SHP77 (cell line): ENCODE measurements at places on chromosomes 6 and 20.

- DNase-seq, result no peak
Observed at GRCh38 chr6:71011871-71012371, 55.1 kb upstream of the B3GAT2 start.

DNA sequence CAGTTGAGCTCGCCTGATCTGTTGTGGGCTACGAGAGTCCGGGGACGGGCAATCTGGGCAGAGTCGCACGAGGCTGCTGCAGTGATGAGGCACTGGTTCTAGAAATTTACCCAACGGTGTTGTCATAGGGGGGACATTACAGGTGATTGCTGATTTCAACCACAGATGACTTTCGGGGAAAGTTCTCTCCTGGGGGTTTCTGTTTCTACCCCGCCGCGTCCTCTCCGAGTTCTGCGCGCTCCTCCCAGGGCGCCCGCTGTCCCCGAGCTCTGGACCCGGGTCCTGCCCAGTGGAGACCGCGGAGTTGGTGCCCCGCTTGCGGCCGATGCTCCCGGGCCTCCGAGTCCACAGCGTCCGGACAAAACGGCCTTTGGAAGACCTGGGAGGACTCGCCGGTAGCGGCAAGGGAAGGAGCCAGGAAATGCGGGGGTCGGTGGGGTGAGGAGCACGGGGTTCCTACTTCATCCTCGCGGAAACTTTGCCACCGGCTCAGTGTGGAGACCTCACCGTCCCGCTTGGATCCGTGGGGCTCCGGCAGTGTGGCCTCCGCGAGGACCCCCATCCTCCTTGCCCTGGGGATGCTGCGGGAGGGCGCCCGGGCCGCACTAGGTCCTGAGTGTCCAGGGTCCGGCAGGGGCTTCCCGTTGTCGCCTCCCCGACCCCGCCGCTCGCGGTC is 12.3 kb upstream of the RAET1L start:
- no peak for DNase-seq

DNA sequence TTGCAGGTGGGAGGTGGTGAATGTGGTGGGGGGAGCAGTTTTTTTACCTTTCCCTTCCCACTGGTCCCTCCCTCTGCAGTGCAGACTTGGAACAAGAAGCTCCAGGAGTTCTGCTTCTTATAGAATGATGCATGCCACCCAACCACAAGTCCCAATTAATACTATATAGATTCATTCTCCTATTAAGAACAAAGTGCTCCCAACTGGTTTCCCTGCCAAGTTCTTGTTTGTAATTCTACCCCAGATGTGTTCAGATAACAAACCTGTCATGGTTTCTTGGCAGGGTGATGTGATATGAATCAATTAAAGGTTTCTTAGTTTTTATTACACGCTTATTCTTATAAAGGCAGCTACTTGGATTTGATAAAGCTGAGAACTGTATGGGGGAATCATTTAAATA is 23.9 kb downstream of the HDDC2 start:
- no peak for DNase-seq

- DNase-seq, result no peak
Observed at GRCh38 chr6:169274781-169275180, 21.1 kb upstream of the THBS2 start.

GRCh38 chr6:11718463-11718862 is 60.1 kb downstream of the ADTRP start:
- no peak for DNase-seq

- DNase-seq, result peak; percentile 55
Observed at GRCh38 chr6:149264629-149265028, 52.9 kb upstream of the TAB2 start.

- peak; percentile 36 for DNase-seq
Observed at GRCh38 chr20:46894579-46894958, at the start of gene EYA2. EYA2 (plus strand) TSS chr20:46894843; CDS start chr20:46990011, 95,168 bp downstream.

DNA sequence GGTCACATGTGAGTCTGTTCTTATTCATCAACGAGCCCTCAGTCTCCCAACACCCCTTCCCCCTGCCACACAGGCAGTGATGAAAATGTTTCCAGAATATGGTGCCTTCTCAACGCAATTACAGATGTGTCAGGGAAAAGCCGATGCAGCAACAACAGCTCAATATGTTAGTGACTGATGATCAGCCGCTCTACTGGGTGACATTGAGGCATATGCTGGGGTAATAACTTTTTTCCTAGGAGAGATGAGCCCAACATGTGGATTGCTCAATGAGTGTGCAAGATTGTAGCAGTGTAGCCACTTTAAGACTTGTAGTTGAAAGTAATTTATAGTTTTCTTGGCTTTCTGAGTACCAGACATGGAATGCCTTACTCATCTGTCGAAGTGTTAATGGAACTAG is 49.4 kb downstream of the DTD1 start:
- DNase-seq, result no peak

- no peak for DNase-seq
Observed at GRCh38 chr6:12967686-12968085, 251.1 kb downstream of the PHACTR1 start.

DNA sequence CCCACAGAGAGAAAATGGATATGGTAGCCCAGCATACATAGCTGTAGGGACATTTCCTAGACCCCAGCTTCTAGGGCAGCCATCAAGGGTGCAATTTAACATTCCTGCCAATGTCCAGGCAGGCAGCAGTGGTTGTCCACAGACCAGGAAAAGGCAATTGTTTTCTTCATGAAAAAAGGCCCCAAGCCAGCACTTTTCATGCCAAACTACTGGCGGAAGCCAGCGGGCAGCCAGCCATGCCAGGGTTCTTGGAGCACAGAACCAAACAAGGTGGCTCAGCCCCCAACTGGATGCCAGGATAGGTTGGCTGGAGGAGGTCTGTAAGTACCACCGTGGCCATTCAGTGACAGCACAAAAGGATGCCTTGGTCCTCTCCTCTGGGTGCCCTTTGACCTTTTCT is 94.6 kb downstream of the BANF2 start:
- no peak for DNase-seq

DNA sequence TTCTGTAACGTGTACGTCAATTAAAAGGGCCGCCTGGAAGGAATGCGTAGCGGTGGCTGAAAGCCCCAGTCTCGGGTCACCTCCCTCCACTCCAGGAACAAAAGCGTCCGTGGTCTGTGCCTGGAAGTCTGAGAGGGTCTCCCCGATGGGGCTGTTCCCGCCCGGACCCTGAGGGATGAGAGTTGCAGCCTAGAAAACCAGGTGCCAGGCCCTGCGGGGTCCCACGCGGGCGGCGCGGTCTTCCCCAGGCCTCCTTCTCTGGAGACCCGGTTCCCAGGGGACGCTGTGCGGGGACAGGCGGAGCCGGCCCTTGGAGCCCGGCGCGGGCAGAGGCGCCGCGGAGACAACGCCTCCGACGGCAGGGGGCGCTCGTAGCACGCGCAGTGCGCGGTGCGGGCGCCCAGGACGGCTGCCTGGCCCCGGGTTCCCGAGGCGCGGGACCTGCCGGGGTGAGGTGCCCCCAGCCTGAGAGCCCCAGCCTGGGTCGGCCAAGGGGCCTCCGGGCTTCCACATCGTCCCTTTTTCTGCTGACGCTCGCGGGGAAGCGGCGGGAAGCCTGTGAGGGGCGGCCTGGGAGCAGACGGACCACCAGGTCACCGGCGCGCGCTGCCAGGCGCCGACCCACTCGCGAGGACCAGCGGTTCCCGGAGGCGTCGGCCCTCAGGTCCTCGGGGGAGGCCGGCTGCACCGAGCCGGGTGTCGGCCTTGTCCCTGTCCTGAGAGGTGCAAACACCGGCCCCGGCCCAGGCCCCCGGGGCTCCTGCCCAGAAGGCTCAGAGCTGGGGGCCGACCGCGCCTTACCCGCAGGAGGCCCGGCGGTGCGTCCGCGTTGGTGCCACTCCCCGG is 5.3 kb upstream of the FOXC1 start:
- DNase-seq, result peak; percentile 46

GRCh38 chr6:43627008-43627825 is 1.8 kb downstream of the GTPBP2 start:
- peak; percentile 84 for DNase-seq

DNA sequence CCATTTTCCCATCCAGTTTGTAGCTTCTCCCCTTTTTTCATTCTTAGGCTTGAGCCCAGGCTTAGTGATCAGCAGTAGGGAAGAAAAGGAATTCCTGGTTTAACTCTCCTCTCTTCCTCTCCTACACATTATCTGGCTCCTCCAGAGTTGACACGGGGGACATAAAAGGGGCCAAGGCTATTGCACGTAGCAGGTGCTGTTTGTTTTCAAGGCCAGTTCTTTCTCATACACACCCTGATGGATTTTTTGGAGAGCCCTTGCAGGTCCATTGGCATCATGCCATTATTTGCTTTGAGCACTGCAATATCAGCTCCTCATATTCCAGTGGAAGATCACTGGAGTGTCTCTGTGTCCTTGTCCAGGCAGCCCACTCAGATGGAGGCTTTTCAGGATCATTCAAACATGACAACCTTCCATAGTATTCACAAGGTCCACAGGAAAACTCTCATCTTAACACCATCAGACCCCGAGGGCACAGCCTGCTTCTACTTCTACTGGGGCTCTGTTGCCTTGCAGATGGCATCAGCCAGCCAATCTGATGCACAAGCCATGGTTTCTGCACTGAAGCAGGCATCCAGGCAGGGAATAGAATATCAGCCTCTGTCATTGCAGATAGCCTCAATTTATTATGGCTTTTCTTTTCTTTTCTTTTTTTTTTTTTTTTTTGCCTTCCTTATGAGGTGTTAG is 18.8 kb downstream of the PLCB4 start:
- DNase-seq, result peak; percentile 77

DNA sequence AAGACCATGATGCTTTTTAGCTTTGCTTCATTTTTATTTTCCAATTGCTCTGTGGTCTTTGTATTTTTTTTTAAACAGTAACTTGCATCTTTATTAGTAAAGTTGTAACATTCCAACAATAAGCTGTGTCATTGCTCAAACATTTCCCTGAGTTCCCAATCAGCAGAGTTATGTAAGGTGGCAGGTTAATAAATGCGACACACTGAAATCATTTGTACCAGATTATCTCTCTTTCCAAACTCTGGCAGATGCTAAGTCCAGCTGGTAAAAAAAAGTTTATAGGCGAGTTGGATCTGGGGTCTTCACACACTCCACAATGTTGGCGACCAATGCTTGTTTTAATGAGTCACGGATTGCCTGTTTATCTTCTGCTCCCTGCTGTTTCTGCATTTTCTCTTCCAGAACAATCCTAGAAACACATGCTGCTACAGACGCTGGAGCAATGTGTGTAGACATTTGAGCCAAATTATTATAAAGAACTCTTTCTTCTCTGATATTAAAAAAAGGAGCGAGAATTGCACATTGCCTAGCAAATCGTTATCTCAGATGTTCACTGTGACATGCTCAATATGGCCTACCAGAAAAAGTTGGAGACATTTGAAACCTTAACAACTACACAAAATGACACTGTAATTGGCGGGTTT is 113.6 kb upstream of the IFNGR1 start:
- no peak for DNase-seq

DNA sequence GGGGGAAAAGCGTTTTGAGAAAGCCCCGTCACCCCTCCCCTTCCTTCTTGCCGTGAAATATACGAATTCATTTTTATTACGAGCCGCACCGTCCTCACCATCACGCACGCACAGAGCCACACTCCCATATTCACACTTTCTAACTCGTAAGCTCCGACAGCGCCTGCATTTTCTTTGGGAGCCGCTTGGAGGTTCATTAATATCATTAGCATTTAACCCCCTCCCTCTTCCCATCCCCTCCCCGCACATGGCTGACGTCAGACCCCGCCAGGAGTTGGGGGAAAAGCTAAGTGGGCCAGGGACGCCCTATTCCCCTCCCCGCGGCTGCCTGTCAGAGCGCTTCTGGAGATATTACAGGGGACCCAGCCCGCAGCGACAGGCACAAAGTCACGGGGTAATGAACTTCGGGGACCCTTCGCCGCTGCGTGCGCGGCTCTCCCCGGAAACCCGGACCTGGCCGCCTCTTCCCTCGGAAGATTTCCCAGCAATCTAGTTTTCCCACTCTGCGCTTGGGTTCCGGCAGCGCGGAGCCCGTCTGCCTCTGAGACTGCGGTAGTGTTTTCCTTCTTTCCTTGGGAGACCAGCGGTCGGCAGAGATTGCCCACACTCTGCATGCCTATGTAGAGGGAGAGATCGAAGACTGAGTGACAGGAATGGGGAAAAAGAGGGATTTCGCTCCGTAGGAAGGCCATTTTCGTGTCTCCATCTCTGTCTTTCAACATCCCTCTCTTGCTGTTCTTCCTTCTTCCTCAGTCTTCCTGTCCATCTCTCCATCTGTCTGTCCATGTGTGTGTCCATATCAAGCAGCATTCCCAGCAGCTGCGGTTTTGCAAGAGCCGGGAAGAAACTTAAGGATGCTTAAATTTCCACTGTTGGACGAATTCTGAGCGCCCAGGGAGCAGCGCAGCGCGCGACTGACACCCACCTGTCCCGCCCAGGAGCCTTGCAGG is at the start of gene NR2E1:
Gene NR2E1 (plus strand): TSS at position 309 of the 950 bp plus-strand sequence. CDS start 744 bp downstream, outside the sequence.
- DNase-seq, result no peak

DNA sequence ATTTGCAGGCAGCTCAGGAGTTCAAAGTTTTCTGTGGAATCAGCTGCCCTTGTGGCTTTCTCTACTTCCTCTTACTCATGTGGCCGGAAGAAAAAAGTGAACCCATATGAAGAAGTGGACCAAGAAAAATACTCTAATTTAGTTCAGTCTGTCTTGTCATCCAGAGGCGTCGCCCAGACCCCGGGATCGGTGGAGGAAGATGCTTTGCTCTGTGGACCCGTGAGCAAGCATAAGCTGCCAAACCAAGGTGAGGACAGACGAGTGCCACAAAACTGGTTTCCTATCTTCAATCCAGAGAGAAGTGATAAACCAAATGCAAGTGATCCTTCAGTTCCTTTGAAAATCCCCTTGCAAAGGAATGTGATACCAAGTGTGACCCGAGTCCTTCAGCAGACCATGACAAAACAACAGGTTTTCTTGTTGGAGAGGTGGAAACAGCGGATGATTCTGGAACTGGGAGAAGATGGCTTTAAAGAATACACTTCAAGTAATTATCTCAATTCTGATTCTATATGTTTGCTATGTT is 1.1 kb downstream of the MGME1 start:
- DNase-seq, result no peak

- DNase-seq, result no peak
Observed at GRCh38 chr6:147507162-147508041, 1.1 kb upstream of the SAMD5 start.

DNA sequence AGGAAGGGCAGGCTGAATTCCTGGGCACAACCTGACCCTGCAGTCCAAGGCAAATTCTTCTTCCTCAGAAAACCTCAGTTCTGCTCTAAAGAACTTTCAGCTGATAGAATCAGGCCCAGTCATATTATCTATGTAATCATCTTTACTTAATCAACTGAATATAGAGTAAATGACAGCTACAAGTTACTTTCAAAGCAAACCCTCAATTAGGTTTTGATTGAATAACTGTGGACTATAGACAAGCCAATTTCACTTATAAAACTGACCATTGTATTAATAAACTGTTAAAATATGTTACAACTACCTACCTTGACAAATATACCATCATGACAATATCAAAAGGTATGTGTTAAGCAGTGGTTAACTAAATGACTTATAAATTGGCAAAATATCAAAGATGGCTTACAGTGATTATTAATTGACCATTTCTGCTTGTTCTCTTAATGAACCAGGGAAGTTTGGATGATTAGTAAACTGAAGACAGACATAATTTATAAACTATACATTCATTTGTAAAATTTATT is 46.1 kb upstream of the ADGRF5 start:
- no peak for DNase-seq

GRCh38 chr6:110592765-110593164 is 116.4 kb upstream of the SLC22A16 start:
- DNase-seq, result no peak

GRCh38 chr6:166970776-166971175 is 14.4 kb upstream of the RNASET2 start:
- DNase-seq, result no peak

- DNase-seq, result no peak
Observed at GRCh38 chr6:149342525-149342924, 25.0 kb downstream of the TAB2 start.
